ENCODE measurements at places on chromosomes 1 and 21.
A peak's percentile ranks its signal among the peaks of the same experiment; 100 is the strongest.

DNA sequence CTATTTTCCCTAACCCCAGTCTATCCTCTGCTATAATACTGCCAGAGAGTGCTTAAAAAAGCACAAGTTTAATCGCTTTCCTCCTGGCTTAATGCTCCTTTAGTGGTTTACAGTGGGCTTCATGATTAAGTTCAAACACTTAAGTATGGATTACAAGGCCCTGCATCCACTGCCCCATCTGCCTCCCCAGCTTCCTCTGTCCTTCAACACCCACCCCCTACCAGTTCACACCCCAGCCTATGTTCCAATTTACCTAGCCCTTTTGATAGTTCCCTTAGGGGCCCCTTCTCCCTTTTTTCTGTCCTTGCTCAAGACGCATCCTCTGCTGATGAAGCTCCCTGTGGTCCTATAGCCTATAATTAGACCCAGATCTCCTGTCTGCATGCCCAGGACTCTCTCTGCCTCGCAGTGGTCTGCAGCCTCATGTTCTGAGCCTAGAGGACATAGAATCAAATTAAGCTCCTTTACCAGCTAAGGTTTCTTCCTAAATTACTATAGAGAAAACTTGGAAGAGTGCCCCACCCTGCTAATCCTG, 212.5 kb downstream of the FGGY start:
- DNase-seq: no peak

DNA sequence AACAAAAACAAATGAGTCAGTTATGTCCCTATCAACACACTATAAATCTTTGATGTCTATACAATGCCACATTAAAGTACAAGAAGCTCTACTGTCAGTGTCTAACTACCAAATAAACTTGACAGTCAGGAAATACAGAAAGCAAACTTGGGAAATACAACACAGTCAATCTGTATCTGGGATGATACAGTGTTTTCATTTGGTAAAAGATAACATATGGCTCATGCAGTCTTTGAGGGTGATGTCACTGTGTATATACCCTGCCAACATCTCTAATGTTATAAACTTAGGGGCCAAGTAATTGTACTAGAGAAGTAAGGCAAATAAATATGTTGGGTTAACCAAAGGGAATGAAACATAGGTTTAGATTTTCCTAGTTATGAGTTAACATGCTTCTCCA, 552.5 kb upstream of the ADAMTS5 start:
- no peak for DNase-seq

- no peak for DNase-seq
Measured at GRCh38 chr1:92480200-92480812, 6.4 kb downstream of the GFI1 start.

- DNase-seq: no peak
Measured at GRCh38 chr1:167371030-167371429, 147.3 kb downstream of the CD247 start.

DNA sequence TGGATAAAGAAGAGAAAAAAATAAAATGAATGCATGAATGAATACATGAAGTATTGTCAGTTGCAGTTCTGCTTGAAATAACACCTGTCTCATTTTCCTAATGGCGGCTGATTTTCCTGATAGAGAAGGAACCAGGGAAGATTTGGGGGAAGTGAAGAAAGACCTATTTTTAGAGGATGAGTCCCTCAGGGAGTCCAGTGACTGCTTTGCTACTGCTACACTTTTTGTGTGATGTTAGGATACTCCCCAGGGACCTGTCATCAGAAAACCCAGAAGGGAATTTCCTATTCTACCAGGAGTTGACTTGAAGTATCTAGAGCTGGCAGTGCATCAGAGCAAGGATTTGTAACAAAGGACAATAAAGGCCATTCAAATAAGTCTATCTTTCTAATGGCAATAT, 114.8 kb downstream of the MAB21L3 start:
- no peak for DNase-seq

DNA sequence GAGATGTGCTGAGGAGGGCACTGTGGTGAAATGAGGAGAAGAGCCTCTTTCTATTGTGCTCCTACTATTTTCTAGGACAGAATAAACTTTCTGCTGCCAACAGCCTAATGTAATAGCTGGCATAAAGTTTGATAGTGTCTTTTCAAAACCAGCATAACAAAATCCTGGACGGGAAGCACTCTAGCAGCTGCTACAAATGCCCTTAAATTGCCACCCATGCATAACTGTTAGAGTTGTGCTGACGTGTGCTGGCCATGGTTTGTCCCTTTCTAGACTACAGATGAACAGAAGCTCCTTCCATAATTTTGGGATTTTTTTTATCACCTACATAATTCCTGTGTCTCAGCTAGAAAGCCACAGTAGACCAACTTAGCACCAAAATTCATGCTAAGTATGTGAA, 88.5 kb upstream of the DEPDC1 start:
- DNase-seq: no peak

DNA sequence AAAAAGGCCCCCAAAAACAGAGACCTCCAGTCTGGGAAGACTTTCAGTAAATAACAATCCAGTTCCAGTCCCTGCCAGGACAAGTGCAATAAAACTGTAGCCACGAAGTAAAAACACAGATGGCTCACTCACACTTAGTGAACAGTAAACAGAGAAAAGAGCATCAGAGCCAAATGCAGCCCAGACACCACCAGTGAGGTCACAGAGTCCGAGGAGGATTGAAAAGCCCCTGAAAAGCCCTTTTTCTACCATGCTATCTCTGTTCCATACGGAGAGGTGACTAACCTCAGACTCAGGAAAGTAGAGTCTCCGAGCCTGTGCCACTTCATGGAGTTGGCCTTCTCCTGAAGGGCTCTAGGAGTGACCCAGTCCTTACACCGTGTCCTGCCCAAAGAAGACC, 84.5 kb downstream of the COLGALT2 start:
- no peak for DNase-seq

DNA sequence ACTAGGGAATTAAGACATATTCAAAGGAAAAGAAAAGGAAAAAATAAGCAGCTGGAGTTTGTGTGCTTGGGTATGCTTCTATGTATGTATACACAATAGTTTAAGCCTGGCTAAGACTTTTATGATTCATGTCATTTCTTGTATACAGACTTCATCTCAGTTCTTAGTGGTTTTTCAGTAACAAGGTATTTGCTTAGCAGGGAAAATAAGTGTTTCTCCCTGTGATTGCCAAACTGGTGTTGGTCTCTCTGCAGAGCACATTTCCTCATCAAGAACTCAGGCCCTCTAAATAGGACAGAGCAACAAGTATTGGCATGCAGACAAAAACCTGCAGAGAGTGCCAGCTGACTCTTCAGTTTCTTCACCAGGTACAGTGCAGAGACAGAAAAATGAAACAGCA, 484.4 kb upstream of the ZRANB2 start:
- no peak for DNase-seq

DNA sequence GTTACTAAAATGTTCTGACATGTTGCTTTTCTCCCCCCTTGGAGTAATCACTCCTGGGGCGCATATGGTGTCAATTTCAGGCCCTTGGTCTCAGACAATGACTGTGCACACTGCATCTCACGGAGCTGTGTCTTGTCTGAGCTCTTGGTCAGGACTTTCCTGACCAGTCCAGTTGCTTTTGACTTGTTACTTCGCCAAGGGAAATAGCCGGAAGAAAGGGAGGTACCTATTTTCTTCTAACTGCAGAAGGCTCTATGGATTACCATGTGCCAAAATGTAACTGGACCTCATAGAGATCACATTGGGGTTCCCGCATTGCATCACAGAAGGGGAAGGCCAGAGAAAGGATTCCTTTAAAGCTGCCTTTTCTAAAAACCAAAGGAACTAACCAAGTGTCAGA, 68.6 kb downstream of the SPAG17 start:
- no peak for DNase-seq

DNA sequence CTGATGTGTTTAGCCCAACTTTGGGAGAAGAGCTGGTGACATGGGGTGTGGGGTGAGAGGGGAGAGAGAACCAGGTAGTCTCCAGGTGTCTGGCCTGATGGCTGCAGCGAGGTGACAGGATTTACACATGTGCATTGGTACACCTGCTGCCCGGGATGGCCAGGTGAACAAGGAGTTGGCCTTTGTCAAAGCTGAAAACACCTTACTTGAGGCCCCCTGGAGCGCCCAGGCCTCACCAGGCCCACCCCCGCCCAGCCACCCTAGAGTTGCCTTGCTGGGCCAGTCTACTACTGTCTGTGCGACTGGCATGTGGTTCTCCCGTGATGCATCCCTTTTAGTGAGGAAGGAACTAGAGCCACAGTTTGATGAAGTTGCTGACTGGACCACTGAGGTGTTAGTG, 90.5 kb downstream of the ADARB1 start:
- no peak for DNase-seq

DNA sequence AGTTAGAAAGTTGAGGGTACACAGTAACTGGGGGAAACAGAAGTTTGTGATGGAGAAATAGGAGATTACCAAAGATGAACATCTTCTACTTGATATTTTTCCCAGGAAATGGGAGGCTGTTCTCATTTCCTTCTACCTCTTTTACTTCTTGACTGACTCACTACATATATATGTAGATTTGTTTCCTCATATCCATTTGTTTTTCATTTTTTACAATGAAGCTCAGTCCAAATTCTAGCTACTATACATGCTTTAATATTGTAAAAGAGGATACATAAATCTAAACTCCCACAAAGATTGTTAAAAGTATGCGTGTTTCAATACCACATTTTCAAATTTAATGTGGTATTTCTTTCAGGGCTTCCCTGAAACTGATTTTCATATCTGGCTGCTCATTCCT, 366.6 kb upstream of the NCAM2 start:
- no peak for DNase-seq

- DNase-seq: no peak
Measured at GRCh38 chr1:9719978-9720722, 68.6 kb downstream of the PIK3CD start.

GRCh38 chr1:161511756-161512060, 6.5 kb downstream of the FCGR2A start:
- no peak for DNase-seq

DNA sequence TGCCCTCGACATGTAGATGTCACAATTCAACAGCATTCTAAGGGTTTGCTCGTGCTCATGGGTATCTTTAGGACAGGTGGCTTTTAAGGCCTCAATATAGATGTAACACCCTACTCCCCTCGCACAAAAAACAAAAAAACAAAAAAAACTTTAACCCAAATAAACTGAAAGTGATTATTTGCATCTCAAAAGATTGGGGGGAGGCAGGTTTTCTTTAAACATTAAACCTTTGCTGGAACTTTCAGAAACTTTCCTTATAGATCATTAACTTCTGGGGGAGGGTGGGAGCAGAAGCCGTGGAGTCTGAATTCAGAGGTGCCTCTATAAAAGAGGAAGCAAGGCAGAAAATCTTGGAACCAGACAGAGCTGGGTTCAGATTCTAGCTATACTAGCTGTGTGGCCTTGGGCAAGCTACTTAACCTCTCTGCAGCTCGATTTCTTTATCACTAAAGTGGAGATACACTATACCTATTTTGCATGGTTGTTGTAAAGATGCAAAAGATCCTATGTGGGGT, 3.2 kb upstream of the KIAA1614 start:
- peak; percentile 45 for DNase-seq

DNA sequence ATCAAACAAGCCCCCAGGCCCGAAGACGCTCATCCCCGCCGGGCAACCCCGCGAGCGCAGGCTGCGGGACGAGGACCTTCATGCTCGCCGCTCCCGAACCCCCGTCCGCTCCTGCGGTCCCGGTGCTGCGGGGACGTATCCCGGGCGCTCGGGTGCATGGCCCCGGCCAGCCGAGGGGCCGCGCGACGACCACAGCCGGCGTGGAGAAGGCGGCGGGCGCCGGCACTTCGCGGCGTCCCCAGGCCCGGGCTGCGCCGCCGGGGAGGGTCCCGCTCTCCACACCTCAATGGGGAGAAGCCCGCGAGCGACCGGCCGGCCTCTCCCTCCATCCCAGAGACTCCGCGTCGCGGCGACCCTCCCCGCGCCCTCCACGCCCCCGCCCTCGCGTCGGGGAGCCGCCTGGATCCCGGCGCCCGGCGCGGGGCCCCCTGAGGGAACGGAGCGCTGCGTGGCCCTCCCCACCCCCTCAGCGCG, 401 bp downstream of the ERRFI1 start:
- no peak for DNase-seq

DNA sequence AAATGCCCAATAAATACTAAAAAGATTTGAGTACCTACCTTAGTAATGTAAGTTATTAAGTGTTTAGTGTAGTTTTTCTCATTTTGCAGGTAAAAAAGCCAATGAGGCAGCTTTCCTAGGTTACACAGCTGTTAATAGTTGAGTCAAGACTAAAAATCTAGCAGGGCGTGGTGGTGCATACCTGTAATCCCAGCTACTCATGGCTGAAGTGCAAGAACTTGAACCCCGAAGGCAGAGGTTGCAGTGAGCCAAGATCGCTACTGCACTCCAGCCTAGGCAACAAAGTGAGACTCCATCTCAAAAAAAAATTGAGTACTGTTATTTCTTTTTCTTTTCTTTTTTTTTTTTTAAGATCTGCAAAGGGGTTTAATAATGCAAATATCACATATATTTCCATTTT, 7.7 kb downstream of the YBX1 start:
- no peak for DNase-seq

GRCh38 chr1:55448261-55448660, 233.1 kb upstream of the USP24 start:
- no peak for DNase-seq

DNA sequence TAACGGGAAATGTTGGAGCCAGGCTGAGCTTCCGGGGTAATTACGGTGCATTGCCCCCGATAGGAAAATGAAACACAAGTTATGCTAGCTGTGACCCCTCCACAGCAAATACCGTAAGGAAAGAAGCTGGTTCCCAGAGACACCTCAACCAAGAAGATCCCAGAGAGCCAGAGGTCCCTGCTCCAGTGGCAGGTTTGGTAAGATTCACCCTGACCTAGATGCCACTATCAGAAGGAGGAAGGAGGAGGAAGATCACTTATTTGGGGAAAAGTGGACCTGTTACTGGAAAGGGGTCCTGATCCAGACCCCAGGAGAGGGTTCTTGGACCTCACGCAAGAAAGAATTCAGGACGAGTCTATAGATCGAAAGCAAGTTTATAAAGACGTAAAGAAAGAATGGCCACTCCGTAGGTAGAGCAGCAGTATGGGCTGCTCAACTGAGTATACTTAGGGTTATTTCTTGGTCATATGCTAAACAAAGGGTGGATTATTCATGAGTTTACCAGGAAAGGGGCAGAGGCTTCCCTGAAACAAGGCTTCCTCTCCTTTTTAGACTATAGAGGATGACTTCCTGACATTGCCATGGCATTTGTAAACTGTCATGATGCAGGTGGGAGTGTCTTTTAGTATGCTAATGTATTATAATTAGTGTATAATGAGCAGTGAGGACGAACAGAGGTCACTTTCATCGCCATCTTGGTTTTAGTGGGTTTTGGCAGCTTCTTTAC, 7.5 kb upstream of the CAPN9 start:
- no peak for DNase-seq
